ENCODE measurements at places on chromosomes 6 and 20. TPM values are rescaled to one million over a fixed set of nuclear protein-coding genes. Genes with fewer than 3 reads are reported as not detected.

DNA sequence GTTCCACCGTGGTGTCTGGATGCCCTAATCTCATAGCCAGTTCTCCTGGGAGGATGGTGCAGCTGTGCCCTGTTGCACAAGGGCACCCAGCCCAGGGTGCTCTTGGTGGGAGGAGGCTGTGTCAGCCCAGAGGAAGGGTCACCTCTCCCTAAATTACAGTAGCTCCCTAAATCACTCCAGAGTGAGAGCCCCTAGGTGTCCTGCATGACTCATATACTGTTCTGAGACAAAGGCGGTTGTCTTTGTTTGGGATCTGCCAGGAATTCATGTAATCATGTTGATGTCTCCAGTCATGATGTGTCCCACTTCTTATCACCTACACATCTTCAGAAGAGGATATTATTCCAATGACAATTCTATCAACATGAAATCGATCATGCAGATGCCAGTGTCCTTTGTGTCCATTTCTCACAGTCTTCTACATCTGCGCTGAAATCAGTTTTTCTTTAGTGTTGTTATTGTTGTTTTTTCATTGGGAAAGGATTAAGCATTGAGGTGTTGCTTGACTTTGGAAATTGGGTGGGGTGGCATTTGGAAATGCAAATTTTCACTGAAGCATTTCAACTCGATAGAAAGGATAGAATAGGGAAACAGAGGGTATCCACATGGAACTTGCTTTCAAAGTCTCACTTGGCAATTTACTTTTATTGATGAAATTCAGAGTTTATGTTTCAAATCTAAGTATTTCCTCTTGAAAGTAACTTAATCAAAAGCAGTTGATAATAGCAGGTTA is 19.5 kb downstream of the PERP start:
- no peak for DNase-seq

The ASF1A gene
- total RNA-seq = 17.7 TPM

The AAR2 gene
- total RNA-seq = 16.1 TPM

GRCh38 chr20:52953020-52953419 is 19.1 kb upstream of the TSHZ2 start:
- no peak for DNase-seq

- DNase-seq = no peak
Measured at GRCh38 chr6:95292011-95292410, 285.3 kb upstream of the MANEA start.

DNA sequence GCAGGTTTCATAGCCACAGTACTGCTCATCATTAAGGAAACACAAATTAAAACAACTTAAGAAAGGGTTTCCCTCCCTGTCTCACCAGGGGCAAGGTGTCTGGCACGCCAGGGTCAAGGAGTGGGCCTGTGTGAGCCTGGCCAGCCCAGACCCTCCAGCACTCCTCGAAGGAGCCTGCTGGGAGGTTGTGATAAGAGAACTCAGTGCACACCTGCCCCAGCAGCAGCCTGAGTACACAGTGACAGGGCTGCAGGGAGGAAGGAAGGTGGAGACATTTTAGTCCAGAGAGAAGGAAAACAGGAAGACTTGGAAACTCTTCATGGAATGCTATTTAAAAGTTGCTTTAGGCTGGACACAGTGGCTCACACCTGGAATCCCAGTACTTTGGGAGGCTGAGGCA is 14.1 kb downstream of the NINL start:
- DNase-seq = no peak

The ADGRB3 gene
- 0.42 TPM for total RNA-seq

GRCh38 chr20:37890643-37891042 is 12.3 kb upstream of the VSTM2L start:
- DNase-seq = no peak

The KCNK16 gene
- total RNA-seq = not detected

All from colonic mucosa (tissue), 4 donors.